ENCODE measurements at places on chromosomes 1 and 21.

DNA sequence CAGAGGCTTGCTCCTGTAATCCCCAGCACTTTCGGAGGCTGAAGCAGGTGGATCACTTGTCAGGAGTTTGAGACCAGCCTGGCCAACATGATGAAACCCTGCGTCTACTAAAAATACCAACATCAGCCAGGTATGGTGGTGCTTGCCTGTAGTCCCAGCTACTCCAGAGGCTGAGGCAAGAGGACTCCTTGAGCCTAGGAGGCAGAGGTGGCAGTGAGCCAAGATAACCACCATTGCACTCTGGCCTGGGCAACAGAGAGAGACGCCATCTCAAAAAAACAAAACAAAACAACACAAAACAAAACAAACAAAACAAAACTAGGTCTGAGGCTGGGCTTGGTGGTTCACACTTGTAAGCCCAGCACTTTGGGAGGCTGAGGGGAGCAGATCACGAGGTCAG, 38.7 kb upstream of the RAP1GAP start:
- DNase-seq, result no peak

GRCh38 chr1:113784104-113784779, 25.0 kb upstream of the PHTF1 start:
- no peak for DNase-seq

DNA sequence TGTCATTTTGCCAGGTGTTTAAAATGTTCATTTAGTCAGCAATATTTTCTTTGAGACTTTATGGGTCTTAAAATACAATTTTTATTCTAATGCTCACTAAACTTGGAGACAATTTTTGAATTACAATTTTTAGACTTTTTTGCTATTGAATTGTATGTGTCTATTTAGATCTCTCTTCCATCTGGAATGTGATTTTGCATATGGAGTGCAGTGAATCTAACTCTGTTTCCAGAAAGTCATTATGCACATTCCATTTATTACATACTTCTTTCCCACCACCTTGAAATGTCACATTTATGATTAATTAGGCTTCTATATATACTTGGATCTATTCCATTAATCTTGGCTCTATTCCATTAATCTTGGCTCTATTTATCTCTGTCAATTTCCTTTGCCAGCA, 5.6 kb upstream of the TSPEAR start:
- no peak for DNase-seq

DNA sequence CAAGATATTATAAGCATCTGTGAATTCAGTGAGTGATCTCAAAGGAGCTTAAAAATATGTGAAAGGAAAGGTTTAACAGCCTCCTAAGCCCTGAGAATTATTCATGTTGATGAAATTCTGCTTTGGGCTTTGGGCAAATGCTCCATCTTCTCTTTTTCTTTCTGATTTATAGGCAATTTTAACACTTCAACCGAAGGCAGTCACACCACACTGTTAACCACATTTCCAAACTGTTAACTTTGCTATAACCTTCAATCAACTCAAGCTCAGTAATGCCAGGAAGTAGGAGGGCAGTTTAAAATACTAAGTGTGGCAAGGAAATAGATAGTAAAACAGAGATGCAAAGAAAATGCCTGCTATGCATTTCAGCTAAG, 54.4 kb upstream of the NEK7 start:
- no peak for DNase-seq

DNA sequence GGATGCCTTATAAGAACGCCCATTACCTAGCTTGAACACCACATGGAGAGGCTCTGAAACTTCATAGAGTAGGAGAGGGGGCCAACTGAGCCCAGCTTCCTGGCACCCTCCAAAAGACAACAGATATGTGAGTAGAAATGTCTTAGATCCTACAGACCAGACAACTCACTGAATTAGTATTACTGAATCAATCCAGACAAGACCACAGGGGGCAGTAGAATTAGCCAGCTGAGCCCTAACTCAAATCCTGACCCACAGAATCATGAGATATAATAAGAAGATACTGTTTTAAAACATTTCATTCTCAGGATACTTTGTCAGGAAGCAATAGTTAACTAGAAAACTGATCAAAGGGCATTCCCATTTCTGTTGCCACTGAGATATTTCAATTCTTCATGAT, 45.8 kb upstream of the C1orf21 start:
- no peak for DNase-seq

GRCh38 chr1:198538579-198539364, 1.7 kb downstream of the ATP6V1G3 start:
- no peak for DNase-seq

- DNase-seq, result no peak
These were observed 181.9 kb downstream of the ZSCAN20 start for GRCh38 chr1:33654267-33654834.

DNA sequence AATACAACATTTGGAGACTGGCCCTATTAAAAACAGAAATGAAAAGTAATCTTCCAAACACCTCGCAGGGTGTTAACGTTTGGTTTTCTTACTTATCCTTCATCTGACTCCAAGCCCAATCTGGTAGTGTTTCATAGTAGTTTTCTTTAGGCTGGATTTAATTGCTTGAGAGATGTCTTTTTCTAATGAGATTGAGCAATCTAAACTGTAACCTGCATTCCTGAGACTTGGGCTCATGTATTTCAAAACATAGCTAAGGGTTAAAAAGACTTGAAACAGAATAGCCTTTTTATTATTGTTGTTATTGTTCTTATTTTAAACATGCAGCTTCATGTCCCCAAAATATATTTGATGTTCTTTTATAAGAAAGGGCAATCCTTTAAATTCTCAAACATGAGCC, 278.9 kb downstream of the TGFB2 start:
- no peak for DNase-seq

DNA sequence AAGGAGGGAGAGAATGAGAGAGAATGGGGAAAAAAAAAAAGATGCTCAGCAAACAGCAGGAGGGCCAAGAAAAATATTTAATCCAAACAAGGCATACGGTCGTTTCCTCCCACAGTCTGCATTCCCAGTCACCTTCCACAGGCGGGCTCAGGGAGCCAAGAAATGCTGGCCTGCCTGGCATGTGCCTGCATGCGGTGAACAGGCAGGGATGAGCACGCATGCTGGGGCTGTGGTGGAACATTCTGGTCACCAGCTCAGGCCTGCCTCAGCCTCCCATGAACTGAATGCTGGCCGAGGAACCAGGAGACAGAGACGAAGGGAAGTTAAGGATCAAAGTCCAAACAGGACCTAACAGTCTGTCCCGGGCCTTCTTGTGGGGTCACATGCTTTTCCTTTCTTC, 335.3 kb downstream of the ASTN1 start:
- DNase-seq, result no peak

- DNase-seq, result no peak
These were observed 53.6 kb downstream of the PEX14 start for GRCh38 chr1:10528066-10529014.

DNA sequence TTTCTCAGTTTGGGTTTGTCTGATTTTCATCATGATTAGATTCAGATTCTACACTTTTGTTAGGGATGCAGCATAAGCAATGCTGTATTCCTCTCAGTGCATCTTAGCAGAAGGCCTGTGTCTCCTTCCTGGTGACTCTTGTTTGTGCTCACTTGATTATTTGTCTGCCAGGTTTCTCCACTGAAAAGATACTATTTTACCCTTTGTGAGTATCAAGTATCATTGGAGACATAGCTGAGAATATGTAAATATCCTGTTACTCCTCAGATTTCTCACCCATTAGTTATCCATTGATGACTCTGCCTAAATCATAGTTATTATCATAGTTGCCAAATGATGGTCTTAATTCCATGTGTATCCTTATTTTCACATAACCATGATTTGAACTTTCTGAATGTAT, 148.5 kb downstream of the POU2F1 start:
- DNase-seq, result no peak

DNA sequence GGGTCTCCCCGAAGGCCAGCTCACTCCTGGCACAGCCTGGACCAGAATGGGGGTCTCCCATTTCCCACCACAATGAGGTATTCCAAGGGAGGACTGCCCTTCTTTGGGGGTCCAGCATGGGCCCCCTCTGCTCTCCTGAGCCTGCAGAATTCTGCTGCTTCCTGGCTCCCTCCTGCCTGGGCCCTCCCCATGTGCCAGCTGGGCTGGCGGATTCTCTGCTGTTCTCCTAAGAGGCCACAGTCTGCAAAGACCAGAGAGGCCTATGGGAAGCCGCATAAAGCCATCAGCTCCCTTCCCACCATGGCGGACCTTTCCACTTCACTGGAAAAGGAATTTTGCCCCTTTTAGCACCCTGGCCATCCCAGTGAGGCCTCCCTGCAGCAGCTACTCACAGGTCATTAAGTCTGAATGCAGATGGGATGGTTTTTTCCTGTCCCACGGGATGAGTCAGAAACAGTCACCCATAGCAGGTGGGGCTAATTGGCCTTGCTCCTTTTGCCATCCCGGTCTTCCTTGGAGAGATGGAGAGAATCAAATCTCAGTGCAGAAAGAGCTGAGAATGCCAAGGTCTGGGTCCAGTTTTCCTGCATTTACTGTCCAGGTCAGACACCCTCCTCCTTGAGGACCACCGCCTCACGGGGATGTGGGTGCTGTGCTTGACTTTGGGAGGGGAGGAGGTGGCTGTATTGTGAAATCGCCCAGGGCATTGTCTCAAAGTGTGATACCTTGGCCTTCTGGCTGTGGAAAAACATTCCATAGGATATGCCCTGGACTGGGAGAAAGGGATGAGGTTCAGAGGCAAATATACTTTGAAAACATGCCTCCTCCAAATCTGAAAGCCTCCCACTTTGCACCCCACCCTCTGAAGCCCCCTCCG, 23.2 kb downstream of the MYBPH start:
- DNase-seq, result no peak

- no peak for DNase-seq
These were observed 56.9 kb downstream of the LYST start for GRCh38 chr1:235809688-235810397.

GRCh38 chr1:39800471-39800835, 11.8 kb upstream of the BMP8B start:
- DNase-seq, result no peak

DNA sequence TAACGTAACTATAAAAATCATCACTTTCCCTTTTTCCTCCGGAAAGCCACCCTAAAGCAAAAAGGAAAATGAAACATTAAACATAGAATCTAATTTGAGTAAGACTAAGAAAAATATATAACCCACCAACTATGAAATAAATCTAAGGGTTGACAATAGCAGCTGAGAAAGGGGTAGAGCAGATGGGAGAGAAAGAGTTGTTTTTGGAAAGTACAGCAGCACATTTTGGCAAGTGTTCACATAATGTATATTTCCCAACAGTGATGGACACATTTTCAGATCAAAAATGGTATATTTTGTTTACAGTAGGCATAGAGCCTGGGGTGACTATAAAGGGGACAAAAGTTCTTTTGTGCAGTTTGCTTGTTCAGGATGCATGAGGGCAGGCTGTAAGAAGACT, 1287.4 kb upstream of the B3GALT2 start:
- no peak for DNase-seq

GRCh38 chr1:217673387-217673786, 42.2 kb downstream of the SPATA17 start:
- DNase-seq, result no peak

DNA sequence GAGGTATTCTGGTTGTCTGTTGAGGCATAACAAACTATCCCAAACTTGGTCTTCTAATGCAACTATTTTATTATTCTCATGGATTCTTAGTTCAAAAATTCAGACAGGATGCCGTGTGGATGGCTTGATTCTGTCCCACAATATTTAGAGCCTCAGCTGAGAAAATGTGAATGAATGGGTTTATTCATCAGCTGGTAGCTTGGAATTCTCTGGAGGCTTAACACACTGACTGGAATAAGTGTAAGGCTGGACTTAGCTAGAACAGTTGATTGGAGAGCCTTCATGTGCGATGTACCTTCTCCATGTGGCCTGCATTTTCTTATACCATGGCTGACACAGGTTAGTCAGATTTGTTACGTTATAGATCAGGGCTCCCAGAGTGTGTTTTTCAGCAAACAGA, 30.8 kb downstream of the TNNI3K start:
- no peak for DNase-seq

DNA sequence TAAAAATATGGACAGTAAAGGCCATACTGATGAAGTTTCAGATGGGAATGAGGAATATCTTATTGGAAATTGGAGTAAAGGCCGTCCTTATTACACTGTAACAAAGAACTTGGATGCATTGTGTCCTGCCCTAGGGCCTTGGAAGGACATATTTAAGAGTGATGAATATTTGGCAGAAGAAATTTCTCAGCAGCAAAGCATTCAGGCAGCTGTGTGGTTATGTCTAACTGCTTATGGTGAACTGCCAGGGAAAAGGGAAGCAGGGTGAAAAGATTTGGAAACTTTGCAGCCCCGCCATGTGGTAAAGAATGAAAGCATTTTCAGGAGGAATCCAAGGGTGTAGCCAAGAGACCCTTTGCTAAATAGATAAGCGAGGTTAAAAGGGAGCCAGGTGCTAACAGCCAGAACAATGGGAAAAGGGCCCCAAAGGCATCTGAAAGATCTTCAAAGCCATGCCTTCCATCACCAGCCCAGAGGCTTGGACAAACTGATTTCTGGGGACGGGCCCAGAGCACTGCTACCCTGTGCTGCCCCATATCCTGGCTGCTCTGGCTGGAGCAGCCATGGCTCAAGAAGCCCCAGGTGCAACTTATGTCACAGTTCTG, 200.0 kb downstream of the PTPRU start:
- no peak for DNase-seq

DNA sequence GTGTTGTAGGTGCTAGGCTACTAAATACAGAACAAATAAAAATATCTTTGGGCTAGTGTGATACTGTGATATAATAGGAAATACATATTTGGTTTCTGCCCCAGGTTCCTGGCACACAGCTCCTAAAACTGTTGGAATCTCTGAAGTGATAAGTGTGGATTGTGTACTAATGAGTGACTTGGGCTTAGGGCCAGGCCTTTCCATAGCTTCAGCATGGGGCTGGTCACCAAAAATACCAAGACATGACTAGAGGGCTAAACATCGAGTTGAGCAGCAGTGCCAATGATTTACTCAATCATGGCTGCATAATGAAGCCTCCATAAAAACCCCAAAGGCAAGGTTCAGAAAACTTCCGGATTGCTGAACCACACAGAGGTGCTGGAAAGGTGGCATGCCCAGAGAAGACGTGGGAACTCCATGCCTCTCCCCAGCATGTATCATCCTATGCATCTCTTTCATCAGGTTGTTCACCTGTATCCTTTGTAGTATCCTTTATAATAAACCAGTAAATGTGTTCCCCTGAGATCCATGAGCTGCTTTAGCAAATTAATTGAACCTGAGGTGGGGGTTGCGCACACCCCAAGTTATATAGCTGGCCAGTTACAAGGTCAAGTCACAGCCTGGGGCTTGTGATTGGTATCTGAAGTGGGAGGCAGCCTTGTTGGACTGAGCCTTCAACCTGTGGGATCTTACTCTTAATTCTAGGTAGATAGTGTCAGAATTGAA, 51.6 kb downstream of the ZMYM4 start:
- DNase-seq, result no peak

DNA sequence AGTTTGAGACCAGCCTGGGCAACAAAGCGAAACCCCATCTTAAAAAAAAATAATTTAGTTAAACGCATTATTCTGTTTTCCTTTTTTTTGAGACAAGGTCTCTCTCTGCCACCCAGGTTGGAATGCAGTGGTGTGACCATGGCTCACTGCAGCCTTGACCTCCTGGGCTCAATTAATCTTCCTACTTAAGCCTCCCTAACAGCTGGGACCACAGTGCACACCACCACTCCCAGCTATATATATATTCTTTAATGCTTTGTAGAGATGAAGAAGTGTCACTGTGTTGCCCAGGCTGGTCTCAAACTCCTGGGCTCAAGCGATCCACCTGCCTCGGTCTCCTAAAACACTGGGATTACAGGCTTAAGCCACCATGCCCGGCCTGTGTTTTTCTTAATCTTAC, 7.7 kb upstream of the KLF17 start:
- DNase-seq, result no peak

All from activated CD4-positive, CD25-positive, alpha-beta regulatory T cell (primary cell).